IPS-NIHi11 (cell line): ENCODE measurements at places on chromosomes 5 and 9.

- DNase-seq = no peak
These were observed 190.7 kb downstream of the CDK5RAP2 start for GRCh38 chr9:120389300-120389699.

DNA sequence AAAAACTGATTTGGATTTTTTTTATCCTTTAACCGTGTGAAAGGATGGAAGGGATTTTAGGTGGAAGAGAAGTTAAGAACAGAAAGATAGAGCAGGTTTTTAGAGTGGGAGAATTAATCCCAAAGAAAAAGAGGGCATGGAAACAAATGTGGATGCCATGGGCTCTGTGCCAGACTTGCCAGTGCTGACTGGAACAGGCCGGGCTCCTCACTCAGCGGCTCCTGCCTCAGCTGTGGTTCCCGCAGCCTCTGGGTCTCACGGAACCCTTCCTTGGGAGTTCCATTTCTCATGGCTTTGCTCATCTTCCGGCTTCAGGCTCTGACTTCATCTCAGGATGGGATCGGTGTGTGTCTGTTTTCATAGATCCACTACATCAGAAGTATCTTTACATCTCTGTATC, 30.4 kb upstream of the SLC2A8 start:
- DNase-seq = no peak

GRCh38 chr5:32710550-32711361, at the start of gene NPR3:
NPR3 (plus strand) TSS chr5:32711321; CDS start chr5:32711777, 456 bp downstream.
- DNase-seq = peak; percentile 55

DNA sequence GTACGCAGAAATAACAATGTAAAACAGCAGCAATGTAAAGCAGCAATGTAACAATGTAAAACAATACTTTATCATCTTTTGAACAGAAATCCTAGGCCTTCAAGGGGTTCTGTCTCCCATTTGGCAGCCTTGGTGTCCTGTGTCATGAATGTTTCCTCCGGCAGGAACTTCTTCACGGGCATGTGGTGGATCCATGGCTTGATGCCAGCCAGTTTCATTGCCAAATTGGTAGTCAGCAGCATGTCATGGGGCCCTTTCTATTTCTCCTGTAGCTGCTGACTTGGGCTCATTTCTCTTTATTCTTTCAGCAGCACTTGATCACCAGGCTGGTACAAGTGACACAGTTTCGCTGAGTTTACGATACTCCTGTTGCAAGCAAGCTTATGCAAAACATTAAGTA, 275.3 kb downstream of the HTR1A start:
- DNase-seq = no peak

GRCh38 chr5:34034534-34035327, 8.3 kb downstream of the C1QTNF3 start:
- DNase-seq = no peak

- no peak for DNase-seq
These were observed 79.3 kb upstream of the TBC1D2 start for GRCh38 chr9:98334796-98335195.

DNA sequence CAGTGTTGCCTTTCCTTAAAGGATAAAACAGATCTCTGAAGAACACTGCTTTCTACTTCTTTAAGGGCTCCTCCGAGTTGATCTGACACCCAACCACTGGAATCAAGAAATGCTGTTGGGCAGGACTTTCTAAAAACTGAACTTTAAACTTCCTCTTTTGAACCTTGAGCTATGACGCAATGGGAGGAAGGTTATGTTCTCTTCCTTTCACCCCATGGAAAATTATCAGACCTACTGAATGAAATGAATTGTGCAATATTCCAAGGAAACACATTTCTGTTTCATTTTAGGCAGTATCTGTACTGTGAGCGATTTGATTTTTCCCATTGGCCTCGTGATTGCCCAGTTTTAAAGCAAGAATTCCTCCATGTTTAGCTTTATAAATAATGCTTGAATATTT, 206.0 kb upstream of the PRR16 start:
- DNase-seq = no peak

- DNase-seq = no peak
These were observed 80.2 kb downstream of the DOCK2 start for GRCh38 chr5:169717288-169717687.

GRCh38 chr9:20606652-20607051, 15.6 kb downstream of the MLLT3 start:
- no peak for DNase-seq

GRCh38 chr9:129176701-129177442, 1.2 kb downstream of the IER5L start:
- DNase-seq = no peak

- DNase-seq = no peak
These were observed 29.2 kb upstream of the NSMF start for GRCh38 chr9:137488327-137488653.

DNA sequence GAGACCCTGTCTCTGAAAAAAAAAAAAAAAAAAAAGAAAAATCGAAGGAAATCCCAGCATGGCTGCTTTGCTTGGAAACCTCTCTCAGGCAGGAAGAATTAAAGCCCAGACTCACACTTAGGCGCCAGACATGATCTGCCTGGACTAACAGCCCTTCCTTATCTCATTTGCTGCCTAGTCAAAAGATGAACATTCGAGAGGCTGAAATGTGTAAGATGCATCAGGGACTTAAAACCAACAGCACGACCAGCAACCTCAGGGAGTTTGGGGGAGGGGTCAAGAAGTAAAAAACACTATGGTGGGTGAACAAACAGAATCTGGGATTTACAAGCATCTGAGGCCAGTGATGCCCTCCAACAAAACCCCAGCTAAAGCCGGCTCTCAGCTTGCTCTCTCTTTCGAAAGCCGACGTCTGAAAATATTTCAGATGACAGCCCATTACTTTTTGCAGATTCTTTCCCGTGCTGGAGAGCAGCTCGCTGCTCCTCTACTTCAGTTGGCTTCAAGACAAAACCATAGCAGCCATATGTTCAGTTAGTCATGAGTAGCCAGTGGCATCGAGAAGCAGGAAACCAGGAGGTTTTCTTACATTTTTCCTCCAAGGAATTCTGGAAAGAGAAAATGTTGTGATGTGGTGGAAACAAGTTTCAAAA, 249.9 kb downstream of the MARCHF11 start:
- DNase-seq = no peak

DNA sequence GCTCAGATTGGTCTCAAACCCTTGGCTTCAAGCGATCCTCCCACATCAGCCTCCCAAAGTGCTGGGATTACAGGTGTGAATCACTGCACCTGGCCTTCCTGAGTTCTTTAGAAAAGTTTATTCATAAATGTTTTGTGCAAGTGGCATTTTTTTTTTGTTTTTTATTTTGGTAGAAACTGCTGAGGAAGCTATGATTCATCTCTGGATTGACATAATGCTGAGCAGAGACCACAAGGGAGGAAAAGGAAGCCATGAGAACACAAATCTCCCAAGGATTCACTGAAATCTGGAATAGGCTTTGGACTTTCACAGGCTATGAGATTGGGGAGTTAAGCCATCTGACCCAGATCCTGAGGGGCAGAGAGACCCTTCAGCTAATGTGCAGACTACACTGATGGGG, 3.4 kb upstream of the SLC46A2 start:
- DNase-seq = no peak

DNA sequence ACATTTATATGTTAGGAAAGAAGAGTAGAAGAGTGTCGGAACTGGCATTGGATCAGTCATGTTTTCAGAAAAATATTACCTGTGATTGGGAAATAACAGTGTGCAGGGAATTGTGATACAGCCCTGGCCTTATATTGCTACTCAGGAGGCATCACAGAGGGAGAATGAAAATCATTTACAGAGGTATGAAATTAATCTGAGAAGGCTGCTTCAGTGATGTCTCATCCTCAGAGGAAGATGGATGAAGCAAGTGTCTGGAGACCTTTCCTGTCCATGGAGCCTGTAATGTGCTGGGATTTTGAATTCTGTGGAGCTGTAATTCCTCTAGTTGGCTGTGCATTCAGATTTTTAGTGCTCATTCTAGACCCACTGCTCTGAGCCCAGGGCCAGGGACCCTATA, 3.8 kb downstream of the ACTBL2 start:
- no peak for DNase-seq

DNA sequence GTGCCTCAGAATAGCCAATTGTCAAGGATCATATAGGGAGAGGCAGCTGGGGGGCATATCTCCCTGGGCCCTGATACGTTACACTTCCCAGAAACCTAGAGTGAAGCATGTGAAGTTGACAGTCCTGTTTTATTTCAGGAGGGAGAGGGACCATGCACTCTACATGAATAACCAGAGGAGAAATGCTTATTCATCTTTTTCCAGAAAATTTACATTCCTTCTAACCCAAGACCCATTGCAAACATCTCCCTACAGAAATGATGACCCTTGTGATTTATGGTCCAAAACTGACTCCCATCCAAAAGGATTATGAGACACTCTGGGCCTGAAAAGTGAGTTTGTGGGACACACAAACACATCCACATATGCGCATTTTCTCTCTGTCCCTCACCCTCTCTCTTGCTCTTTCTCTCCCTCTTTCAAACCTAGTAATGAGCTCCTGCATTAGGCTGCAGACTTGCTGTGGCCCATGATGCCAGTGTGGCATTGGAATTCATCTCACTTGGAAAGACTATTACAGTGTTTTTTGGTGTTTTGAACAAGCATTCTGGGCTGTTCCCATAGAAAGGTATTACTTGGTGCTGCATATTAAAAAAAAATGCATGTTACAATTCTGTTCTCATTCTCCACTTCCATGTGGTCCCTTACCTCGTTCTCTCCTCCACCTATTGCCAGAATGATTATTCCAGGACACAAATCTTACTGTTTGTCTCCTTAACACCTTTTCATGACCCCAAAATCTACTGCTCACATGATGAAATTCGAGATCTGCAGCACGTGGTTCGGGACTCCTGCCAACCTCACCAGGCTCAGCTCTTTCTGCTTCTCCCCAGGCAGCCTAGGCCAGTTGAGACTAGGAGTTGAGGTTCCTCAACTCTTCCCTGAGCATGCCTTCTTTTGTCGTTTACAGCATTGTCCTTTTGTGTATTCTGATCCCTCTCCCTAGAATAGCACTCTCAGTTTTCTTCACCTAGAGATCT, 451.3 kb upstream of the KLF4 start:
- no peak for DNase-seq

DNA sequence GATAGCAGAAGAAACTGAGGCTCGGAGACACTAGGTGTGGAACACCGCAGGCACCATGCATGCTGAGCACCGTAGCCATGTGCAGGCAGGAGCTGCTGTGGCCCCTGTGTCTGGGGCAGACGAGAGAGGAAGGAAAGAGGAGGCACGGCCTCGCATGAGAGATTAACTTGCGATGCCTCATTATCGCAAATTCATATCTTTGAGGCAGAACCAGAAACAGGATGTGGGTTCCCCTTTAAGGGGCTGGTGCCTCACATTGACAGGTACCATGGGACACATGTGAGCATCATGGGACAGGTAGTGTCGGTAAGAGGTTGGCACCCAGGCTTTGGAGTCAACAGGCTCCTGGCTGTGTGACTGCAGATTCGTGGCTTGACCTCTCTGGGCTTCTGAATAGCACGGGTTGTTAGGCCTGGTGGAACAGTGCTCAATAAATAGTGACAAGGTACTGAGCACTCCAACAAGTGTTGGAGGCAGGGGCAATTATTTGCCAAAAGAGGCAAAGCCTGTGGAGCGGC, 40.8 kb downstream of the NAIF1 start:
- no peak for DNase-seq

GRCh38 chr5:42555797-42556196, 132.6 kb downstream of the GHR start:
- DNase-seq = no peak
